ENCODE measurements at places on chromosomes 7 and 10.

- DNase-seq, result no peak
Observed at GRCh38 chr10:13528123-13528874, 515 bp downstream of the BEND7 start.

- no peak for DNase-seq
Observed at GRCh38 chr10:17431871-17432311, 22.5 kb downstream of the ST8SIA6 start.

GRCh38 chr10:110212119-110213006, 5.0 kb downstream of the MXI1 start:
- DNase-seq, result peak; percentile 81

DNA sequence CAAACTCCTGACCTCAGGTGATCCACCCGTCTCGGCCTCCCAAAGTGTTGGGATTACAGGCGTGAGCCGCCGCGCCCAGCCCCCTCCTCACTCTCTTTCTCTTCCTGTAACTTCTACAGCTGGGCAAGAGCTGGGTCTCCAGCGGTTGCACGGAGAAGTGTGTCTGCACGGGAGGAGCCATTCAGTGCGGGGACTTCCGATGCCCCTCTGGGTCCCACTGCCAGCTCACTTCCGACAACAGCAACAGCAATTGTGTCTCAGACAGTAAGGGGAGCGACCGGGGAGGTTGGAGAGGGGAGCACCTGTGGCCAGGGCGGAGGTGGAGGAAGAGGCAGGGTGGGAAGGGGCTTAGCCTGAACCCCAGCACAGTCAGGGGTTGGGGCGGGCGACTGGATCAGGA, 41.4 kb downstream of the EPHB4 start:
- DNase-seq, result no peak

GRCh38 chr7:135486261-135486920, 23.5 kb downstream of the CNOT4 start:
- no peak for DNase-seq

- DNase-seq, result no peak
Observed at GRCh38 chr10:107657851-107658250, 493.3 kb upstream of the SORCS1 start.

DNA sequence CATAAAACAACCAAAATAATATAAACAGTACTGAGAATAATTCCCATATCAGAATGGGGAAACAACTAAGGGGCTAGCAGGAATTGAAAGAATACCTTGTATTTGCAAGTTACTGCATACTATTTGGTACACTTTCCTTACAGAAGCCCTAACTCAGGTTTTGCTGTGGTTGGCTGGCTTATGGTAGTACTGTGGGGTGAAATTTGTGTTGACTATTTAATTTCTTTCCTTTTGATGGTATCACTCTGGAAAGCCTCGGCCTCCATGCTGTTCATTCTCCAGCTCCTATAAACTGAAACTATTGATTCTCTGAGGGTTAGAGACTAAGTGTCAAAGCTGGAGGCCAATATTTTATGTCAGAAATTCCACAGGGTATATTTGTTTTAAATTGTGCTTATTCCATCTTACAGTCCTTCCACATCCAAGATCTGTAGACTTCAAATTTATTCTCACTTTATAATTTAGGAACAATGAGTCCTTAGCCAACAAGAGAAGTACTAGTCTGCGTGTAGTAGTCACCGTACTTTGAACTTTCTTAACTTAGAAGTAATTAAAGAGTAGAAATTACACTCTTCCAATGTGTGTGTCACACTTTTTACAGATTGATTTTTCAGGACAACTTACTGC, 13.4 kb downstream of the SKIDA1 start:
- DNase-seq, result no peak

DNA sequence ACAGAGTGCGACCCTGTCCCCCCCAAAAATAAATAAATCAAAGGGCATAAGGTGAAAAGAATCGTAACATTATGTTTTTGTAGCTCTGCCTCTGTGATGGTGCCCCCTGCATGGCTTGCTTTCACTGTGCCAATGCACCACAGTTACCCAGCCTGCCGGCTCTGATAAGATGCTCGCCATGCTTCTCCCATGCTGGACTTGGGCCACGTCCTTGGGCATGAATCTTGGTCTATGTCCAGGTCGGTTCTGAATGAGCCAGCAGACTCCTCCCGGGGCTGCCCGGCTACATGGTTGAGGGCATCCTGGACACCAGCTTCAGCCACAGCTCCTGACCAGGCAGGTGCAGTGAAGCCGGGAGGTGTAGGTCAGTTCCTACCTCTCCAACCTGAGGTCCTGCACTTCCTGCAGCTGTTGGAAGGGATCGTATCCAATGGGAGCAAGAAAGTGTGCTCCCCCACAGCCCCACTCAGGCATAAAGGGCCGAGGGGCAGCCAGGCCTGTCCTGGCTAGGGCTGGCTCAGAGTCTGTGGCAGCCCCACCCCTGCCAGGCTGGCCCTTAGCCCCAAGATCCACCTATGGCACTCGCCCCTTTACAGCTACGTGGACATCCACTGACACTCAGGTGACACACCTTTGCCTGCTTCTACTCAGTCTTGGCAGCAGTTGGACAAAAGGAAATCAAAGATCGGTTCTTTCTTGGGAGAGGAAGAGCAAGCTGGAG, 34.1 kb downstream of the CHST3 start:
- no peak for DNase-seq

DNA sequence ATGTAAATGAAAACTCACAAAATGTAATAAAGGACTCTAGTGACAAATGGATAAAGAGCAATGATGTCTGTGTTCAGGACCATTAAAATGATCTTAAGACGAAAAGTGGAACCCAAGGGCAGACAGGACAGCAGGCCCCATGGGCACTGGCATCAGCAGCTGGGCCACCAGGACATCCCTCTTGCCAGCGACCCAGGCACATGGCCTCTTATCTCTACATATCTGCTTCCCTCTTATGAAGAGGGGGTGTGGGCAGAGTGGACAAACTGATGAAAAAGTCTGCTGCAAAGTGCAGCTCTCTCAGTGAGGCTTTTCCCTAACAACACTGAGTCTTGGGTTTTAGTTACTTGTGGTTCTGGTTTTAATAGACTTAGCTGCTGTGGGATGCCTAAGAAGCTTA, 44.8 kb upstream of the ANKRD1 start:
- DNase-seq, result no peak

DNA sequence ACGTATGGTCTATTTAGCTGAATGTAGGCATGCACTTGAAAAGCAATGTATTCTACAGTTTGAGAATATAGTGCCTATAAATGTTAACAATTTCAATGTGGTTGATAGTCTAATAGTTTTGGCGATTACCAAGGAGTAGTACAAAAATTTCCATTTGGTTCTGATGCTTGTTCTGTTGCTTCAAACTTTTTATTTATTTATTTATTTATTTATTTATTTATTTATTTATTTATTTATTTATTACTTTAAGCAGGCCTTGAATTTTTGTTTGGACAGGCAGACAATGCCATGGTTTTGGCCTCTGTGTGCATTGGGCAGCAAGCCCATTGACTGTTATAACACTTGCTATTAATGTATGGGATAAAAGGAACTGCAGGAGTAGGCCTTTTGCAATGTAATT, 36.5 kb upstream of the MALRD1 start:
- DNase-seq, result no peak

DNA sequence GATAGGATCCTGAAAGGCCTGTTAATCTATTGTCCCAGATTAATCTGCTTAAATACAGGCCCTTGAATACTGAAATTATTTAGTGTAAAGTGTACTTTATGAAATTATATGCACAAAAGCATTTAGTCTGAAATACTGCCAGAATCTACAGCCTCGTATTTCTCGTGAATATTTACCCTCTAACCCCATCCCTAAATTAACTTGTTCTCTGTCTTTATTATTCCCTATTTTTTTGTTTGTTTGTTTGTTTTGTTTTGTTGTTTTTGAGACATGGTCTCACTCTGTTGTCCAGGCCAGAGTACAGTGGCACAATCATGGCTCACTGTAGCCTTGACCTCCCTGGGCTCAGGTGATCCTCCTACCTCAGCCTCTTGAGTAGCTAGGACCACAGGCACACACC, 2.7 kb upstream of the CPED1 start:
- DNase-seq, result no peak

GRCh38 chr10:32501906-32502305, 56.0 kb downstream of the CCDC7 start:
- DNase-seq, result no peak

GRCh38 chr10:11162828-11163599, 145.3 kb downstream of the CELF2 start:
- DNase-seq, result peak; percentile 96

- DNase-seq, result peak; percentile 84
Observed at GRCh38 chr7:37916673-37917660, at the start of gene SFRP4. Gene SFRP4, minus strand, starts transcription at chr7:37916817. Its CDS starts 280 bp downstream, at chr7:37916537.

DNA sequence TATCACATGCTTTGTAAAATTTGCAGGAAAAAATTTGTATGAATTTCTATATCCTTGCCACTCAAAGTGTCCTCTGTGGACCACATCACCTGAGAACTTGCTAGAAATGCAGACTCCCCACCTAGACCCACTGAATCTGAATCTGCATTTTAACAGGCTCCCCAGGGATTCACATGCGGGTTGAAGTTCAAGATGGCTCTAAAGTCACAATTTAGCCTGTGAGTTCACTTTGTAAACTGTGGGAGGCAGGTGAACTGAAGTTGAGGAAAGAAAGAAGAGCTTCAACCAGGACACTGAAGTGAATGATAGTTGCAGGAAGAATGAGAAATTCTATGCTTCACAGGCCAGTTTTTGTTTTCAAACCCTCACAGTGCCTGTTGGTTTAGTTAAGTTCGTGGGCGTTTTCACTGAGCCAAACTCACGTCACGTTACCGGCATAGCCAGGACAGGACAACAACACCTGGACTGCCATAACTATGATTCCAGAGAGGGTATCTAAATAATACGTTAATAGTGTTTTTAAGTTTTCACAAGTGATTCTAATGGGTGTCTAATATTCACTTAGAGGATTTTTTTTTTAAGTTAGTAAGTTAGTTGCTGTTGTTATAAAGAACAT, 240.0 kb downstream of the PHTF2 start:
- DNase-seq, result no peak

GRCh38 chr10:112304267-112304859, 21.2 kb downstream of the TECTB start:
- no peak for DNase-seq

- DNase-seq, result no peak
Observed at GRCh38 chr7:11182736-11183135, 209.1 kb downstream of the PHF14 start.

DNA sequence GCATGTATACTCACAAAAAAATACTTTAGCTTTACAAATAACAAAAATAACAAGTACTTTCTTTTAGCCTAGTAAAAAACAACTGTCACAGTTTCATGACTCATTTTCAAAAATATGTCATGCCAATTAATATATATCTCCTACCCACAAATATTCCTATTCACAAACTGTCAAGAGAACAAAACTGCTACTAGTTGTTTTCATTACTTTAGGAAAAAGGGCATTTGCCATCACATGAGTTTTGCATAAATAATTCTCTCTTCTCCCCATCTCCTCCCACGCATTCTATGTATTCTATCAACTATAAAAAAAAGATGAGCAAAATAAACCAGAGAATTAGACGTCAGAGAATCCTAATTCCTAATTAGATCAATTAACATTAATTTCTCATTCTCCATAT, 87.6 kb downstream of the PIP4K2A start:
- no peak for DNase-seq

DNA sequence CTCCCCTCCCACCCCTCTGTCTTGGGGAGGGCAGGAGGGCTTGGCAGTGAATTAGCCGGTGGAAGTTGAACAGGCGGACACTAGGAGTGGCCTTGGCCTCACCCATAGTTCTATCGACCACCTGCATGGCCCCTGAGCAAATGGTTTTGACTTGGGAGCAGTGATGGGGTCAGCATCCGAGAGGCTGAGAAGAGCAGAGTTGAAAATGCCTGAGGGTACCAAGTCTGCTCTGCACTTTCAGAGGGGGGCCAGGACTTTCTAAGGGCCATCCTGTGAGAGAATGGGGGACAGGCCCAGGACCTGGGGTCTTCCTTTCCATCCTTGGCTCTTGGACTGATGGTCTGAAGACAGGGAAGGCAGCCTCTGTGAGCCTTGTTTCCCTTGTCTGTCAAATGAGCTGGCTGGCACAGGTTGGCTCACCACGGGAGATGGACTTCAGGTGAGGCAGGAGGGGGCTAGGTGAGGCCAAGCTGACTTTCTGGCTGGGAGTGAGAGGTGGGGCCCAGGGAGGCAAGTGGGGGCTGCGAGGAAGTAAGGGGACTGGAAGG, 29.4 kb downstream of the CDH23 start:
- no peak for DNase-seq

GRCh38 chr10:16689696-16690095, 127.5 kb downstream of the RSU1 start:
- no peak for DNase-seq

GRCh38 chr10:103845972-103846371, 9.4 kb downstream of the SH3PXD2A start:
- DNase-seq, result peak; percentile 54

DNA sequence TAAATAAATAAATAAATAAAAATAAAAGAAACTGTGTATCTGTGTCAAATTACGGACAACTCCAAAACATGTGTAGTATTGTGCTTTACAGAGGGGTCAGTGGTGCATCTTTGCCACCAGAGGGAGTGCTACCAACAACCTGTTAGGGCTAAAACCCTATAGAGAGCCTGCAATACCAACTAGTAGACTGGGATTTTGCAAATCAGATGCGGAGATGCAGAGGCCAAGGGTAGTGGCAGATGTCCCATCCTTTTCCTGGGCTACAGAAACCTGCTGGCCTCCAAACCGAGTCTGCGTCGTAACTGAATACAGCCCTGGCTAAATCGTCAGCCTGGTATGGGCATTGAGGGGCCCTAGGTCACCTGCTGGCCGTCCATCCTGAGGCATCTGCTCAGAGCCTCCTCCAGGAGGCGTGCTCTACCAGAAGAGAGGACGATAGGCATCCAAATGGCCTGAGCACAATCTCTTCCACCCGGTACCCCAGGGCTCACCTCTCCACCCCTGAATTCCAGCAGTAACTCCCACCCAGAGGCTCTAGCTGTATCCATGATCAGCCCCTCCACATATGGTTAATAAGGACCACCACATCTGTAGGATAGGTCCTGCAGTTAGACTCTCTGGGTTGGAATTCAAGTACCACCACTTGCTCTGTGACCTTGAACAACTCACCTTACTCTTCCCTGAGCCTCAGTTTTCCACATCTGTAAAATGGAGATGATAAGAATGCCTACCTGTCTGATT, 6.2 kb upstream of the RRP12 start:
- peak; percentile 91 for DNase-seq

GRCh38 chr7:31778296-31778695, 91.3 kb downstream of the PPP1R17 start:
- no peak for DNase-seq

DNA sequence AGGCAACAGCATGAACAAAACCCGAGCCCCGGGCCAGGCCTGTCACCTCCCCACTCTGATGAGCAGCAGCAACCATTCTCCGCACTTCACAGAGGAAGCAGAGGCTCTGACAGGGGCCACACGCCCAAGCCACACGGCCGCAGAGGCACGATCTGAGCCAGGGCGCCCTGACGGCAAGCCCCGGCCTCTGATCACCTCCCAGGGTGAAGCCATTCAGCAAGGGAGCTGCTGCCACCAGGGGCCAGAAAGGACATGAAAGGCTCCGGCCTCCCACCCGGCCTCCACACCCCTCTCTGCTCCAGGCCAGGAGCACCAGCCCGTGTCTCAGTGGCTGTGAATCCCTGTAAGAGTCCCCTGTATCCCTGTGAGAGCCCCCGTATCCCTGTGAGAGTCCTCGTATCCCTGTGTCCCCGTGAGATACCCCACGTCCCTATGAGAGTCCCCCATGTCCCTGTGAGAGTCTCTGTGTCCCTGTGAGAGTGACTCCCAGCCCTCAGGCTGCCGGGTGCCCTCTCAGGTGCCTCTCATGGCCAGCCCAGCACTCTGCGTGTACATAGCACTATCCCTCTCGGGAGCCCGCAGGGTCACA, 187.8 kb downstream of the MAD1L1 start:
- no peak for DNase-seq

All from NB4 (cell line).